ENCODE measurements at places on chromosomes 11 and 22.

GRCh38 chr11:92892802-92893684, 76.4 kb upstream of the MTNR1B start:
- H3K4me3 ChIP-seq: no peak overlapping the region
- DNase-seq: no peak
- H3K36me3 ChIP-seq: no peaks in the 10 kb centered on the region
- no peaks in the 10 kb centered on the region for H3K4me1 ChIP-seq
- peaks cover 5% of the 10 kb centered on the region for H3K27me3 ChIP-seq

- no peaks in the 10 kb centered on the region for H3K36me3 ChIP-seq
- H3K4me3 ChIP-seq: no peak overlapping the region
- H3K27ac ChIP-seq: no peak overlapping the region
- H3K27me3 ChIP-seq: no peaks in the 10 kb centered on the region
- H3K4me1 ChIP-seq: no peaks in the 10 kb centered on the region
- no peak for DNase-seq
Measured at GRCh38 chr11:7143908-7144307, 55.1 kb downstream of the RBMXL2 start.

- H3K4me1 ChIP-seq: peaks cover 9% of the 10 kb centered on the region
- no peak for DNase-seq
- H3K27ac ChIP-seq: no peak overlapping the region
Measured at GRCh38 chr22:32348031-32348611, 9.5 kb upstream of the RFPL3 start.

DNA sequence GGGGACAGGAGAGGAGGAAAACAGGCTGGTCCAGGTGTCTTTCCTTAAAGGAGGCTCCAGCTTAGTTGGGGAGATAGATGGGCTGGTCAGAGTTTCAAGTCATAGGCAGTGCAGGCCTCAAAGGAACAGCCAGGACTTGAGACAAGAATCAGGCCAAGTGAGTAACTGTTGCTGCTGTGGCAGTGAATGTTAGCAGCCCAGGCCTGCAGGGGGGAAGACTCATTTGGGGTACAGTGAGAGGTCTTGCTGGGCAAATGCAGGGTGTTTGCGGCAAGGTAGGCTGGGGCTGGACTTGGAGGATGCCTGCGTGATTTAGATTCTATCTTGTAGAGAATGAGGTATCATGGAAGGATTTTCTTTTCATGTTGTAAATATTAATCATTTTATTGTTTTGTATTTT, 24.1 kb downstream of the PTPRJ start:
- no peaks in the 10 kb centered on the region for H3K27me3 ChIP-seq
- H3K4me1 ChIP-seq: peaks cover 75% of the 10 kb centered on the region
- no peak for DNase-seq
- H3K4me3 ChIP-seq: peak overlapping the region; percentile 5
- H3K27ac ChIP-seq: peak overlapping the region; percentile 97

Measured in activated naive CD8-positive, alpha-beta T cell treated with anti-CD3 and anti-CD28 coated beads for 36 hours (primary cell).